ENCODE measurements at places on chromosomes 16 and 17.

GRCh38 chr16:80441935-80442334 lies 98.9 kb upstream of the DYNLRB2 start:
- DNase-seq: no peak

DNA sequence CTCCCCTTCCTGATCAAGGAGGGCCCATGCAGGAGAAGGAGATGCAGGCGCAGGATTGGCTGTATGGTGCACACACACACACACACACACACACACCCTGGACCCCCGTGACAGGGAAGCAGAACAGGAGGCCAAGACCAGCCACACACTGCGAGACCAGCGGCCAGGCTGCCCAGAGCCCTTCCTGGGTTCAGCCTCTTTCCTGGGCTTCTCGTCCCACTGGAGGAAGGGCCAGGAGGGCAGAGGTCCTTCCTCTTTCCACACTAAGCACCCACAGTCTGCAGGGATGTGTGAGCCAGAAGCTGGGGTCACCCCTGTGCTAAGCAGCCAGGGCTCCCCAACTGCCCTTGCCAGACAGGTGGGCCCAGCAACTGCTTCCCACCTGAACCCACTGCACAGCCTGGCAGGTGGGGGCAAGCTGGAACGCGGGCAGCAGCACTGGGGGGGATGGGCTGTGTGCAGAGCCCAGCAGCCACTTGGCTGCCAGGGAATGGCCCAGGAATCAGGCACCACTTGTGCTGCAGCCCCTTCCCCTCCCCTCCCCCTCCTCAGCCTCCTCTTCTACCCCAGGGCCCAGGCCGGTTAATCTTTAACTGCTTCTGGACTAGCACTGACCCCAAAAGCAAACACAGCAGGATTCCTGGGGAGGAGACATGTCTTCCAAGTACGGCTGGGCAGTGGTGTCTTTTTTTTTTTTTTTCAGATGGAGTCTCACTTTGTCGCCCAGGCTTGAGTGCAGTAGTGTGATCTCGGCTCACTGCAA lies 44.6 kb upstream of the SLC38A10 start:
- DNase-seq: no peak

- no peak for DNase-seq
Measured at GRCh38 chr17:15256689-15257088, 8.4 kb downstream of the PMP22 start.

GRCh38 chr16:50464325-50465290 lies 83.6 kb upstream of the NKD1 start:
- DNase-seq: no peak

- no peak for DNase-seq
Measured at GRCh38 chr16:72099377-72099818, 5.8 kb downstream of the DHX38 start.
